ENCODE measurements at places on chromosomes 12 and 14.

GRCh38 chr12:54379398-54380201 is 4.9 kb downstream of the ZNF385A start:
- DNase-seq, result peak; percentile 89

- DNase-seq, result no peak
Measured at GRCh38 chr12:48380596-48380995, 29.9 kb upstream of the ZNF641 start.

DNA sequence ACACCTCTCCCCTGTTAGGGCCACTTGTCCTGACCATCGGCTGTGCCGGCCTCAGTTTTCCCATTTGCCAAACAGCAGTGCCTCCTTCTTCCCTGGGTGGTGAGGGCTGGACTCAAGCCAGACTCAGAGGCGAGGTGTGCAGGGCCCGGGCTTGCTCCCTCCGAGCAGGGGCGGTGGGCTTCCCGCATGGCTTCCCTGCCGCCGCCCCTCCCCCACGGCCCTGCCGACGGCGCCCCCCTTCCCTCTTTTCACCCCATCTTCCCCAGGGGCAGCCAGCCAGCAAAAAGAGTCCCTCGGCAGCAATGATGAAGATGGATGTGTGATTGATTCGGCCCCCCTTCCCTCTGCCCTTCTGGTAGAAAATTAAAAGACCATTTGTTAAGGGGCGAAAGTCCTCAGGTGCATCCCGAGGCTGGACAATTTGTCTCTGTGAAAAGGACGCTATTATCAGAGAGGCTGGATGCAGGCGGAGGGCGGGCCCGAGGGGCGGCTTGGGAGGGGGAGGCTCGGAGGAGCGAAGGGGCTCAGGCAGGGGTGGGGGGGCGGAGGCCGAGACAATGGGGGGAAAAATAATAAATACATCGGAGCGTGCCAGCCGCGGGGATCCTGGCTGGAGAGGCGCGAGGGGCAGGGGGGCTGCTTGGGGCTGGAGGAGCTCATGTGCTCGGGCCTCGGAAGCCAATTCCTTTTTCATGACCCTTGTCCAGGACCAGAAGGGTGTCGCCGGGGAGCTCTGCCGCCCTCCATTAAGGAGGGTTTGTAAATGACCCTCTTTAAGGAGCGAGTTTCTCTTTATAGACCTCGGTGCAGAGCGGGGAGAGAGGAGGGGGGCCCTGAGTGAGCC is 48.0 kb upstream of the LHX5 start:
- DNase-seq, result no peak

DNA sequence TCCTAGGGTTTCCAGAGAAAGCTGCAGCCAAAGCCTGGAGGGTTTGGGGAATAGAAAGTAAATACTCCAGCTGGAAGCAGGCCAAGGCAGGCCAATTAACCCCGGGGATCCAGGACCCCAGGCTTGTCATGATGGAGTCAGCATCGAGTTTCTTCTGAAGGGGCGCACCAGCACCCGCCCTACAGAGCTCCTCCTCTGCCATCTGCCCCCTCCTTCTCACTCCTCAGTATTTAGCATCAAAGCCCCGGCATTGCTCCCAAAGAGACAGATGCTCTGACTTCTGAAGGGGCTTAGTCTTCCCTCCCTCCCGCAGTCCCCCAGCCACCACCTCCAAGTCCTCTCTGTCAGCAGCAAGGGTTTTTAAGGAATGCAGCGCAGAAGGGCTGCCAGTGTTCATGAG is 285.1 kb upstream of the NOS1 start:
- DNase-seq, result no peak
